Astrocyte (in vitro differentiated cells and primary cell): ENCODE measurements at places on chromosomes 1 and 21. TPM values are rescaled to one million over a fixed set of nuclear protein-coding genes. Genes with fewer than 3 reads are reported as not detected.

GRCh38 chr1:200369706-200370105 lies 40.1 kb downstream of the ZNF281 start:
- peaks cover 53% of the 10 kb centered on the region for H3K4me1 ChIP-seq
- H3K36me3 ChIP-seq = peaks cover 3% of the 10 kb centered on the region
- no peak overlapping the region for H3K27ac ChIP-seq
- DNase-seq = no peak

- no peaks in the 10 kb centered on the region for H3K27me3 ChIP-seq
- no peaks in the 10 kb centered on the region for H3K4me1 ChIP-seq
- H3K36me3 ChIP-seq = no peaks in the 10 kb centered on the region
- H3K27ac ChIP-seq = no peak overlapping the region
Measured at GRCh38 chr21:16055014-16055413, 325.2 kb downstream of the USP25 start.

- no peaks in the 10 kb centered on the region for H3K27me3 ChIP-seq
- no peak overlapping the region for H3K27ac ChIP-seq
- peaks cover 2% of the 10 kb centered on the region for H3K4me1 ChIP-seq
- DNase-seq = no peak
Measured at GRCh38 chr1:245576323-245576722, 421.5 kb downstream of the KIF26B start.

GRCh38 chr1:243848165-243848857 lies 1.7 kb downstream of the AKT3 start:
- no peaks in the 10 kb centered on the region for H3K27me3 ChIP-seq
- DNase-seq = no peak
- peaks cover 11% of the 10 kb centered on the region for H3K4me1 ChIP-seq
- peak overlapping the region; percentile 74 for H3K27ac ChIP-seq
- peak overlapping the region; percentile 70 for H3K4me3 ChIP-seq

DNA sequence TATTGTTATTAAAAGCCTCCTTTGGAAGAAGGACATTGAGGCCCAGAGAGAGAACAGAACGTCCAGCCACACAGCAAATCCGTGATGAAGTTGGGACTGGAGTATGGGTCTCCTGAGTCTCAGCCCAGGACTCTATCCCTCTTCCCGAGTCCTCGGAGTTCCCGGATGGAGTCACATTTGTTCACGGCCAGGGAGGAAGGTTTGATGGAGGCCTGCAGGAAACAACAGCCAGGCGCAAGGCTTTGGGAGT lies 357 bp upstream of the TXLNA start:
- peaks cover 19% of the 10 kb centered on the region for H3K4me1 ChIP-seq
- no peak for DNase-seq
- H3K27me3 ChIP-seq = no peaks in the 10 kb centered on the region
- H3K36me3 ChIP-seq = peaks cover 4% of the 10 kb centered on the region
- H3K4me3 ChIP-seq = peak overlapping the region; percentile 69

DNA sequence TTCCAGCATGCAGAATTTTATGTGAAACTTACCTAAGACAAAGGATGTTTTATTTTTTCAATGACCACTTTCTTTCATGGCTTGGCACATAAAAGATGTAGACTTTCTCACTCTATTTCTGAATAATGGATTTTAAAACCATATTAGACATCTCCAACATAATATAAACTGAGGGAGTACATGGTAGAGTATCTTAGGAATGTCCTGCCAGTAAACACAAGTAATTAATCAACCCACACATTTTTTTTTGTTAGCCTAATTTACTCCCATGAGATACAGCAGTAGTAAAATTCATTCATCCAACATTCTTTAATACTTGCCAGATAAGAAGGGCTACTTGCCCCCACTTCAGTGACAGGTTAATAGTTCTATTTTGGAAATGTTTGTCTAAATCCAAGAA lies 235.4 kb upstream of the ADAMTS5 start:
- H3K27ac ChIP-seq = no peak overlapping the region
- no peaks in the 10 kb centered on the region for H3K36me3 ChIP-seq
- H3K4me1 ChIP-seq = no peaks in the 10 kb centered on the region

DNA sequence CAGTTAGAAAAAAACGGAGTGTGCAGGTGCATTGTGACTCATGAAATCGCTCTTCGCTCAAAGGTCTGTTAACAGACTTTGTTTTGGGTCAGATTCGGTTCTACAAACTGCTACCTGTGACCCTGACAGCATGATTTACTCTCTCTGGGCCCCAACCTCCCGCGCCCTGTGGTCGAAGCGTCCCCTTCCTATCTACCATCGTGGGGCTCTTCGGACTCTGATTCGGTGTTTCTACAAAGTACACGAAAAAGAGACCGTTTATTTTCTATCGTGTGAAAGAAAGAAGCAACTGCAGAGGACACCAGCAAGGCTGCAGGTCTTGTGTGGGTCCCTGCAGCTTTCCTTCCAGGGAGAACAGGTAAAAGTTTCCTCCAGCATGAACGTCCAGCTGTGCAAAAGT lies 29.4 kb upstream of the SLC19A1 start:
- H3K27me3 ChIP-seq = peaks cover 19% of the 10 kb centered on the region
- H3K4me1 ChIP-seq = no peaks in the 10 kb centered on the region
- H3K36me3 ChIP-seq = no peaks in the 10 kb centered on the region

DNA sequence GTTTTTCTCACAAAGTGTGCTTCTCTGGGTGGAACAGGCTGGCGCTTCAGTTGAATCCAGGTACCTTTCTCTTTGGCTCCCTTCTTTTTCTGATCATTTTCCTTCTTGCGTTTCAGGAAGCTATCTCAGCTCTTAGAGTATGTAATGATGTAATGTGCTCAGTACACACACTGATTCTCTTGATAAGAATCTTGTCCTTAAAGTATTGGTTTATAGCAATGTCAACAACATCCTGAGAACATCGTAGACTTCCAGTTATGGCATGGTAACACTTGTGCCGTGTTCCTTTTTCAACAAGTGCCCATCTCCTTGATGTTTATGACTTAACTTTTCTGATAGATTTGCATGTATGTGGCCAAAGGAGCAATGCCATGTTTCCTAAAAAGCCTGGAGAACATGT lies 11.7 kb upstream of the ABCD3 start:
- no peaks in the 10 kb centered on the region for H3K27me3 ChIP-seq
- H3K4me3 ChIP-seq = no peak overlapping the region
- H3K36me3 ChIP-seq = no peaks in the 10 kb centered on the region
- H3K4me1 ChIP-seq = no peaks in the 10 kb centered on the region
- DNase-seq = no peak

GRCh38 chr1:65165269-65165993 lies 17.4 kb downstream of the AK4 start:
- H3K27me3 ChIP-seq = peaks cover 8% of the 10 kb centered on the region
- no peak overlapping the region for H3K27ac ChIP-seq
- no peak overlapping the region for H3K4me3 ChIP-seq
- no peak for DNase-seq
- H3K36me3 ChIP-seq = no peaks in the 10 kb centered on the region
- no peaks in the 10 kb centered on the region for H3K4me1 ChIP-seq

DNA sequence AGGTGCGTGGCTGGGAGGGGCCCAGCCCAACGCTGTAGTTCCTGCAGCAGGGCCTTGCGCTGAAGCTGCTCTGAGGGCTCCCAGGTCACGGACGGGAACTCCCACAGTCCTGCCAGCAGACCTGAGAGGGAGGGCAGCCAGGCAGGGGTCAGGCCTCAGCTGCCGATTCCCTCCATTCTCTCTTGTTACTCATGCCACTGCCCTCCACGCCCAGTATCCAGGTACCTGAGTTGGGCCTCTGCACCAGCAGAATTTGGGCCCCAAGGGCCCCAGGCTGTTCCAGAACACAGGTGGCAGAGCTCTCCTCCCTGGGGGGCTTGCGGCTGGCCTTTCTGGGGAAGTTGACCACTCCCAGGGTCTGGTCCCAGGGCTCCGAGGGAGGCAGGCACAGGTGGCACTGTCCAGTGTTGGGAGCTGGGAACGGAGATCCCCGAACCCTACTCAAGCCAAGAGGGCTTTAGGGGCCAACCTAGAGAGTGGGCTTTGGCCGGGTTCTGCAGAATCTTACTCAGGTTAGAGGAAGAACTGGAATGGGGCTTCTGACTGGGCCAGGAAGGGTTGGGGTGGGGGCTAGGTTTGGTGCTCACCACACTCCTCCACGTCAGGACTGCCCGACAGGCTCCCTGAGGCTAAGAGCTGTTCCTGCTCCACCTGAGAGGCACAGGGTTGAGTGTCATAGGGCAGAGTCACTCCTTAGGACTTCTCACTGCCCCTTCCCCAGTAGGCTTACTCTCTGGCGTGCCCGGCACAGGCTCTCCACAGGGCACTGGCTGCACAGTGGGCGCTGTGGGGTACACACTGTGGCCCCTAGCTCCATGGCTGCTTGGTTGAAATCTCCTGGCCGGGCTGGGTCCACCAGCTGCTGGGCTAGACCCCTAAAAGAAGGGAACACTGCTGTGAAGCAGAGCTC lies 5.0 kb downstream of the HPDL start:
- no peak for DNase-seq
- no peaks in the 10 kb centered on the region for H3K36me3 ChIP-seq
- H3K27me3 ChIP-seq = no peaks in the 10 kb centered on the region
- peaks cover 10% of the 10 kb centered on the region for H3K4me1 ChIP-seq

DNA sequence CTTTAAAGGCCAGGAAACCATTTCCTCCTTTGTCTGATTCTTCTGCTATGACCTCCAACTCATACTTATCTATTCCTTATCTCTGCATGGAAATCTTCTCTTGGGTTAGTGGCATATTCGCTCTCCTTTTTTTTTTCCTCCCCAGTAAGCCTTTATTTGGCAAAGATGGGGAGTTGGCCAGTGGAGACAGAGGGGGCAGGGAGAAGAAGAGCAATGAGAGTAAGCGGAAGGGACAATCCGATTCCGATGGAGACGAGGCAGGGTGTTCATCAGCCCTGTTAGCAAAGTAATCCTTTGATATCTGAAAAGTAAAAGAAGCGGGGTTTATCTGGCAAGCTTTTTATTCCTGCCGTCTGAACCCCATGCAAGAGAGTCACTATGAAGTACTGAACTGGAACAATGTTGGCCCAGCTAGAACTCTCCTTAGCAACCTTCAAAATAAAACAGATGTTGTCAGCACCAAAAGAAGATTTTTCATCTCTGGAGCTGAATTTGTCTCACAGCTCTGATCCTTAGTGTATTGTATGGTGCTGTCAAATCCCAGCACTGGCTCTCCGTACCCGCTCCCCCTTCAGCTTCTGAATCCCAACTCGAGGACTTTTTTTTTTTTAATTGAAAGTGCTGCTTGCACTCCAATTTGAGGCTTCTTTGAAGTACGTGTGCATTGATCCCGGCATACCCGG lies 40.9 kb downstream of the PTGFRN start:
- H3K4me3 ChIP-seq = no peak overlapping the region
- H3K36me3 ChIP-seq = no peaks in the 10 kb centered on the region
- peak overlapping the region; percentile 44 for H3K27ac ChIP-seq
- H3K27me3 ChIP-seq = no peaks in the 10 kb centered on the region

GRCh38 chr1:243299069-243299468 lies 43.2 kb downstream of the SDCCAG8 start:
- no peak overlapping the region for H3K27ac ChIP-seq
- H3K27me3 ChIP-seq = no peaks in the 10 kb centered on the region
- H3K36me3 ChIP-seq = peaks cover 21% of the 10 kb centered on the region
- DNase-seq = no peak
- no peak overlapping the region for H3K4me3 ChIP-seq

DNA sequence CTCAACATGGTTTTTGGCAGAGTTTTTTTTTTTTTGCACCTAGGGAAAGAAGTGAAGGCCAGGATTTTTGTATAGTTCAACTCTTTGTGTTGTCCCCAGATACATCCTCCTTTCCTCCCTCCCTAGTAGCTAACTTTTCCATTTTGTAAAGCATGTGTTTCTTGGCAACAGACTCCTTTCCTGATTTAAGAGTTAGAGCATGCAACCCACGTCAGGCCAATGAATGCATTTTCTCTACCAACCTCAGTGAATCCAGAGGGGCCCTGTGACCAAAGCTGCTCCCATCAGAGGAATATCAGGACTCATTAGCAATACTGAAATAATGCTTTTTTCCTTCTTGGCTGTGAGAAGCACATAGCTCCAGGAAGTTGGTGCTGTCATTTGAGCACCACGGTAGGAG lies 287.2 kb downstream of the LMO4 start:
- no peak overlapping the region for H3K27ac ChIP-seq
- H3K4me3 ChIP-seq = no peak overlapping the region
- DNase-seq = peak; percentile 28
- no peaks in the 10 kb centered on the region for H3K27me3 ChIP-seq
- no peaks in the 10 kb centered on the region for H3K36me3 ChIP-seq
- H3K4me1 ChIP-seq = no peaks in the 10 kb centered on the region

DNA sequence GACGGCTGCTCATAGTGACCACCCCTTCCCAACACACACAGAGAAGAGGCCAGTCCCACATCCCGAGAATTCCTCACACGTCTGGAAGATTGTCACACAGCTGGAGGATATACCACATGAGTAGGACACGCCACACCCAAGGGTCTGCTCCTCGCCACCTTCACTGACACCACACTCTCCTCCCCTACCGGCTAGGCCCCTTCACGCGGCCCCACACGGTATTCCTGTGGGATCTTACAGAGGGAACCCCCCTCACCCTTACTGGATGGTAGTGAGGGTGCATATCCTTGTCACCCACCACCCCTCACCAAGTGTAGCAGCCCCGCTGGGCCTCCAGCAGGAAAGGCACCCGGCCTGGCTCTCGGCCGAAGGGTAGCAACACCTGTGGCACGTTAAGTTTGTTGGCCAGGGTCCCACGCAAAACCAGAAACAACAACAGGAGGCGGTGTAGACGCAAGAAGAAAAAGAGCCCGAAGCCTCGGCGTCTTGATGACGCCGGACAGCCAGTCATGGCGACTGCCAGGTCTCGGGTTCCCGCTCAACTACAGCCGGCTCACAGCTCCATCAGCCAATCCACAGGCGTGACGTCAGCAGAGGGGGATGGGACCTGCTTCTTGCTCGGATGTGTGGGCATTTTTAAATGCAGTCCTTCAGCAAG lies at the start of gene NUP210L:
TSS of gene NUP210L (minus strand) at position 540 of the 658 bp plus-strand sequence.
- H3K4me3 ChIP-seq = no peak within 1 kb of the TSS
- no peaks in the 10 kb centered on the region for H3K27me3 ChIP-seq
- H3K36me3 ChIP-seq = peaks cover 29% of the 10 kb centered on the region
- no peak for DNase-seq
- H3K4me1 ChIP-seq = peaks cover 6% of the 10 kb centered on the region

- H3K36me3 ChIP-seq = no peaks in the 10 kb centered on the region
- H3K27ac ChIP-seq = no peak overlapping the region
- no peaks in the 10 kb centered on the region for H3K4me1 ChIP-seq
- no peaks in the 10 kb centered on the region for H3K27me3 ChIP-seq
- H3K4me3 ChIP-seq = no peak overlapping the region
- DNase-seq = no peak
Measured at GRCh38 chr1:32255072-32256071, 4.3 kb downstream of the LCK start.

DNA sequence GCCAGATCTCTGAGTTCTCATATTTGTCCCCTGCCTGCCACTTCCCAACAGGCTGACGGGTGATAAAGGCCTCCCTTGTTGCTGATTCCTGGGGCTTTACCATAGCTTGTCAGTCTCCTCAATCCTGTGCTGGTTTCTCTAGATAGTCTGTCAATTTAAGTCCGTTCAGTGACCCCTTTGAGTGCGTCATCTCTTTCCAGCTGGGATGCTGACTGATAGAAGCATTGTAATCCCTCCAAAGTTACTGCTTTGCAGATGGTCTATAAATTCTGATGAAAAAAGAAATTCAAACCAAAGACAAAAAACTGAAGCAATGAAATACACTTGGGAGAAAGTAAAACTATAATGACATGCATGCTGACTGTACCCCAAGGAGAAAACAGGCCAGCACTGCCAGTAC lies 28.3 kb downstream of the RHOU start:
- peaks cover 7% of the 10 kb centered on the region for H3K27me3 ChIP-seq
- H3K4me3 ChIP-seq = no peak overlapping the region
- H3K36me3 ChIP-seq = no peaks in the 10 kb centered on the region
- no peak for DNase-seq

Gene TARS2
- 15.5 and 15.7 TPM in 2 replicates for total RNA-seq

Gene CLEC20A
- total RNA-seq = not detected in 2 replicates

Gene RAB7B
- 6.6 and 8.1 TPM in 2 replicates for total RNA-seq

Gene ROR1
- 38.3 and 40.5 TPM in 2 replicates for total RNA-seq

Gene SPOCD1
- 27.8 and 28.0 TPM in 2 replicates for total RNA-seq

Gene FDPS
- 153 and 217 TPM in 2 replicates for total RNA-seq

Gene CTTNBP2NL
- 83.0 and 91.9 TPM in 2 replicates for total RNA-seq

Gene PCNX2
- total RNA-seq = 24.5 and 25.5 TPM in 2 replicates

Gene CFAP74
- total RNA-seq = not detected in 2 replicates
